GM23338 (cell line): ENCODE measurements at places on chromosomes 12 and 14. TPM values are rescaled to one million over a fixed set of nuclear protein-coding genes. Genes with fewer than 3 reads are reported as not detected.

GRCh38 chr12:10392394-10392930 is 2.6 kb upstream of the KLRK1 start:
- no peak for DNase-seq

GRCh38 chr14:81751198-81751597 is 217.5 kb upstream of the SEL1L start:
- no peak for DNase-seq

DNA sequence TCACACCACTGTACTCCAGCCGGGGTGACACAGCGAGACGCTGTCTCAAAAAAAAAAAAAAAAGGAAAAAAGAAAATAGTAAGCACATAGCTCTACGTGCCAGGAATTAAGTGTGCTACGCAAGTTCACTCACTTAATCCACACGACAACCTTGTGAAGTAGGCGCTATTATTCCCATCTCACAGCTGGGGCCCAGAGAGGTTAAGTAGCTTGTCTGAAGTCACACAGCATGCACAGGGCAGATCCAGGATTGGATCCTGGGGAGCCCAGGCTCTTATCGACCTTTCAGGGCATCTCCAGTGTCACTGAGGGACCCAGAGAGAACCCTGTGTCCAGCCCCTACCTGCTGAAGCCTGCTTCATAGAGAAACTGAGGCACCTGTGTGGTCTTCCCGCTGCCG is 11.9 kb downstream of the DHX37 start:
- DNase-seq: no peak

- DNase-seq: no peak
Observed at GRCh38 chr12:124211753-124212152, 83.1 kb upstream of the RFLNA start.

DNA sequence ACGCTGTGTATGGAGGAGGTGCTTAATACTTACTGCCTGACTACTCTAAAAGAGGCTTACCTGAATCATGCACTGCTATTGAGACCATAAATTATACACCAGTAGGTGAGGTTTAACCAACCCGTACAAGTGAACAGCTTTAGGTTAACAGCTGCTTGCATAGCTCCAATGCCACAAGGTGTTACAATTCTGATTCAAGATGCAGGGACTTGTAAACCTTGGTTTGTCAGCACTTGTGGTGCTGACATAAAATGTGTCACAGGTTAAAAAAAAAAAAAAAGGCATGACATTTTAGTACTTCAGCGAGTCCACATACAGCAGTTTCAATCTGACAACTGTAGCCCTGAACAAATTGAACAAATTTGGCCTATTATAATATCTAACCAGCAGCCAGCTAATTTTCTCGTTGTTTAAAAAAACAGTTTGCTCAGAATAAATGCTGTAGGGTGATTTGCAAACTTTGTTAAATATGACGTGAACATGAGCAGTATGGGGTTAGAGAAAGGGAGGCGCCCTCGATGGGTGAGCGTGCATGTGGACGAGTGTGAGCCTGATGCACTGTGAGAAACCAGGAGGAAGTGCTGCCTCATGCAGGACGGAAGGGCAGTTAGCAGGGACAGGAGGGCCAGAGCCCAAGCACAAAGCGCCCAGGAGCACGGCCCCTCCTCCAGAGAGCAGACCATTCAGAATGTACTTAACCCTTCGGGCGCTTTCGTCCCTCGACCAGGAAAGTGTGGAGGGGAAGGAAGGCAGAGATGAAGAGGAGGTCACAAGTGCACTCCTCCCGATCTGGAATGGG is 44.7 kb downstream of the TCHP start:
- DNase-seq: peak; percentile 92

- no peak for DNase-seq
Observed at GRCh38 chr12:131090274-131091210, 136.8 kb downstream of the ADGRD1 start.

DNA sequence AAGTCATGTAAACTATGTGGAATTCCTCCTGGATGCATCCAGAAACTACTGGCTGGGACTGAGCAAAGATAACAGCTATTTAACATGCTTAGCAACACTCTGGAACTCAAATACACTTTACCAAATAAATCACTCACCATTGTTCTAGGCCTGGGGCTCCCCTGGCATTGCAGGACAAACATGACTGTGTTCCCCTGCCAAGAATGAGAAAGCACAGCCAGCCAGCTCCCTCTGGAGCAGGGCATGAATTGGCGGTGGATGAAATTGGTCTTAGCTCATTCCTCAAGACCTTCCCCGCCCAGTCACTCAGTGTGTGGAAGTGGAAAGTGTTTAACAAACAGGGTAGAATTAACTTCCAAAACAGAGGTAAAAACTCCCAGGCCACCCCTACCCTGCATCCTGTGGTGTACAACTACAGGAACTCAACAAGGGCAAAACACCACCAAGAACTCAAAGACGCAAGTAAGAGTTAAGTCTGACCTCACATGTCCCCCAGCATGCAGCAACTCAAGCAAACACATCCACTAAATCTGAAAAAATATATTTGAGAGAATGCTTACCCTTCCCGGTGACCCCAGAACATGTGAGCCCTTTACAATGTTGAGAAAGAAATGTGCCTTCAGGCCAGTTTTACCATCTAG is 58.4 kb upstream of the BDKRB2 start:
- DNase-seq: no peak

- peak; percentile 71 for DNase-seq
Observed at GRCh38 chr14:76710056-76711010, 50.9 kb upstream of the VASH1 start.

DNA sequence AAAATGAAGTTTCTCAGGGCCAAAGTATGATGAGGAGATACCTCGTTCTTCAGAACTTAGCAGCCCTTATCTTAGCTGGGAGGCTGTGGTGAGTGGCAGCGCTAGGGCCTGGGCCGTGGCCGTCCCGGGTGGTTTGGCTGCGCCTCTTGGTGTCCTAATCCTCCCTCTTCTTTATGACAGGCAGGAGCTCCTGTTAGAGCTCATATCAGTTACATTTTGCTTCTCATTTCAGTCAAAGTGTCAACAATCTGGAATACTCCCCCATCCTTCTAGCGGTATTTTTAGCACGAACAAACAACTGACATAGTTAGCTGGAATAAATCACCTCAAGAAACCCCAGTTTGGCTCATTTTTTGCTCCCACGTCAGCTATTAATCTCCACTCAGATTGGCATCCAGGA is 188.8 kb downstream of the TTC7B start:
- DNase-seq: no peak

DNA sequence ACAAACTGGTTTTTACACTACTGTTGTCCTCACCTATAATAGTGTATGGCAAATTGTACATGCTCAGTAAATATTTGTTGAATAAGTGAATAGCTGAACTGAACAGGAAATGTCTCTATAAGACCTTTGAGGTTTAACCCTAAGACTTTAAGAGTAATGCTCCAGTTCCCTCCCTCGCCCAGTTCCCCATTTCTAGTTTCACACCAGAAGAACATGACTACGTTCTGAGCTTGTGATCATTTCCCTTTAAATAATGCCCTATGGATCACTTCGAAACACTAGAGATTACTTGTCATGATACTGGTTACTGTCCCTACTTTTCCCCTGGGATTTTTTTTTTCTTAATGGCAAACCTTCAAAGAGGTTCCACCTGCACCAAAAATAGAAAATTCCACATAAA is 69.3 kb downstream of the PRKD1 start:
- no peak for DNase-seq

GRCh38 chr12:14689996-14690395 is 6.4 kb downstream of the GUCY2C start:
- no peak for DNase-seq

- peak; percentile 93 for DNase-seq
Observed at GRCh38 chr12:111313833-111314259, 55.0 kb downstream of the PHETA1 start.

DNA sequence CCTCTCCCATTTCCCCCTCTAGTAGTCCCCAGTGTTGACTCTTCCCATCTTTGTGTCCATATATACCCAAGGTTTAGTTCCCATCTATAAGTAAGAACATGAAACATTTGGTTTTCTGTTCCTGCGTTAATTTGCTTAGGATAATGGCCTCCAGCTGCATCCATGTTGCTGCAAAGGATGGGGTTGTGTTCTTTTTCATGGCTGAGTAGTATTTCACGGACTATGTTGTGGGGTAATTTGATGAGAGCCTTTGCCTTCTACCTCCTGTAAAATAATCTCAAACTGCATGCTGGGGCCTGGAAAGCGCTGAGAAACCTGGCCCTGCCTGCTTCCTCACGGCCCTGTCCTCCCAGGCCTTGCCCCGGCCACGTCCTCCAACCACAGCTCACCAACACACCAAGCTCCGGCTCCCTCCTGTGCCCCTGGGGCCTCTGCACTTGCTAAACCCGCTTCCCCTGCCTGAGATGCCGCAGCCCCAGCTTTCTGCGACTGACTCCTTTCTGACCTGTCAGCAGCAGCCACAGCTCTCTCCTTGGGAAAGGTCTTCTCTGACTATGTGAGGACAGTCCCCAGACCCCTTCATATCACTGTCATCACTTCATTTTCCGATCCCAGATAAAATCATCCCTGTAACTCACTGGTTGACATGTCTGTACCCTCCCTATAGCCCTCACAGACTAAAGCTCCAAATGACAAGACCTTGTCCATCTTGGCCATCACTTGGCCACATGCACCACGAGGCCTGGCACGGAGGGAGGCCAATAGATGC is 19.8 kb downstream of the ITPK1 start:
- no peak for DNase-seq

- DNase-seq: no peak
Observed at GRCh38 chr14:88231603-88232002, 91.5 kb downstream of the KCNK10 start.

- no peak for DNase-seq
Observed at GRCh38 chr14:39762576-39763401, 330.6 kb upstream of the FBXO33 start.

DNA sequence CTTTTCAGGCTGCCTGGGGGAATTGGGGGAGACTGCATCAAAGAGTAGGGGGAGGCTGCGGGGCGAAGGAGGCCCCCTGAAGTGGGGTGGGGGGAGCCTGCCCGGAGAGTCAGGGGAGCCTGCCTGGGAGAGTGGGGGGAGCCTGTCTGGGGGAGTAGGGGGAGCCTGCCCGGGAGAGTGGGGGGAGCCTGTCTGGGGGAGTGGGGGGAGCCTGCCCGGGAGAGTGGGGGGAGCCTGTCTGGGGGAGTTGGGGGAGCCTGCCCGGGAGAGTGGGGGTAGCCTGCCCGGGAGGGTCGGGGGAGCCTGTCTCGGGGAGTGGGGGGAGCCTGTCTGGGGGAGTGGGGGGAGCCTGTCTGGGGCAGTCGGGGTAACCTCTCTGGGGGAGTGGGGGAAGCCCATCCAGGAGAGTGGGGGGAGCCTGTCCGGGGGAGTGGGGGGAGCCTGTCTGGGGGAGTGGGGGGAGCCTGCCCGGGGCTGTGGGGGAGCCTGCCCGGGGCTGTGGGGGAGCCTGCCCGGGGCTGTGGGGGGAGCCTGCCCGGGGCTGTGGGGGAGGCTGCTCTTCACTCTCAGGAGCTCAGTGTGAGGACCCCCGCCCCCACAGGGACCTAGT is 6.5 kb upstream of the DEGS2 start:
- no peak for DNase-seq

DNA sequence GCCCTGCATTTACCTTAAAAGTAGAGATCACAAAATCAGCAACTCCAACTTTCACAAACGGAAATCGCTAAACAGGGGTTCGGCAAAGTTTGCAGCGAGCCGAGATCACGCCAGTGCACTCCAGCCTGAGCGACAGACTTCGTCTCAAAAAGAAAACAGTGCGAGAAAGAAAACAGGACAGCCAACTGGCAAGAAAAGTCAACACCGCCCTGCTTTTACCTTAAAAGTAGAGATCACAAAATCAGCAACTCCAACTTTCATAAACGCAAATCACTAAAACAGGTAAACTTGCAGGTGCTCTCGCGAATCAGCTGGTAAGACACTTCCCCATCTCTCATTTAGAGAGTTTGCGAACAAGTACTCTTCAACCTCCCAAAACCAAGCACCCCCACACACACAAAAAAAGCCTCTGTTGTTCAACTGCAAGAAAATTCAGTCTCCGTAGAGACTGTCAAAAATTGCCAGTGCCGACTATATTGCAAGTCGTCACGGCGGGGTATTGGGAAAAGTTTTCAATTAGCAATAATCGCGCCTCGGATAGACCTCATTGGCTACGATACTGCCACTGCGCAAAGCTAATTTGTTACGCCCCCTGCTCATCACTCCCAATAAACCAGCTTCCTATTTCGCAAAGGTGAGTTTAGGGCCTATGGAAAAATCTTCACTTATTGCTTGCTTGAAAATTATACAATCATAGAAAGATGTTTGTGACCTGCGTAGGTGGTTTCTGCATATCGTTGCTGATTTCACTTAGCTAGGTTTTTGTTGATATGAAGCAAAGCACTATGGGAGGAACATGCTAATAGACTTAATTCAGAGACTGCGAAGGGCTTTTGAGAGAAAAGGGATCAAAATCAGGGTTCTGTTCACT is at the start of gene RNU4-1:
RNU4-1 (minus strand) TSS at position 577 of the 871 bp plus-strand sequence.
- DNase-seq: peak; percentile 95

GRCh38 chr12:8697476-8698131 is at the start of gene RIMKLB:
Gene RIMKLB (plus strand): TSS chr12:8697991. CDS start chr12:8713867, 15,876 bp downstream.
- peak; percentile 92 for DNase-seq

TAS2R43 gene
- total RNA-seq: 2.6 and 2.7 TPM in 2 replicates

STYK1 gene
- 0.97 and 1.8 TPM in 2 replicates for total RNA-seq

TMED8 gene
- 13.8 and 14.4 TPM in 2 replicates for total RNA-seq

B4GALNT3 gene
- total RNA-seq: 15.8 and 31.3 TPM in 2 replicates

SLC25A47 gene
- not detected in 2 replicates for total RNA-seq

ZNF839 gene
- total RNA-seq: 8.0 and 10.0 TPM in 2 replicates

COX8C gene
- not detected in 2 replicates for total RNA-seq

KERA gene
- total RNA-seq: not detected in 2 replicates

GPRC5D gene
- total RNA-seq: not detected in 2 replicates

PAX9 gene
- not detected in 2 replicates for total RNA-seq

FOXG1 gene
- total RNA-seq: 0.10 and 0.12 TPM in 2 replicates

TEX52 gene
- total RNA-seq: not detected in 2 replicates

TMEM63C gene
- total RNA-seq: 6.3 and 6.4 TPM in 2 replicates

HOXC11 gene
- not detected in 2 replicates for total RNA-seq
